ENCODE measurements at places on chromosomes 2 and 18.

GRCh38 chr18:46856973-46857372, 60.3 kb downstream of the PIAS2 start:
- DNase-seq: no peak

DNA sequence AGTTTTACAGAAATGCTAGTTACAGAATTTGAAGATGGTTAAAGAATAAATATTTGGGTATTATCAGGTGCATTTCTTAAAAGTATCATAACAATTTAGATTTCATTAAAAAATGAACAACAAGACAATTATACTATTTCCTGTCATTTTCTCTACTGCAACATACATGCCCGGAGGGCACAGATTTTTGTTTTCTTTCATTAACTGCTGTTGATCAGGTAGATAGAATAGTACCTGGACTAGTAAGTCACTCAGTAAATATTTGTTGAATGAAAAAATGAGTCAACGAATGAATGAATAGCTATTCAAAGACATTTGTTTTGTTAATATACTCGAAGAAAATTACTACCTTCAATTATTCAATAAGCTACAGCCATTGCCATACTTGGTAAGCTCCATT, 531.2 kb upstream of the VRK2 start:
- no peak for DNase-seq

DNA sequence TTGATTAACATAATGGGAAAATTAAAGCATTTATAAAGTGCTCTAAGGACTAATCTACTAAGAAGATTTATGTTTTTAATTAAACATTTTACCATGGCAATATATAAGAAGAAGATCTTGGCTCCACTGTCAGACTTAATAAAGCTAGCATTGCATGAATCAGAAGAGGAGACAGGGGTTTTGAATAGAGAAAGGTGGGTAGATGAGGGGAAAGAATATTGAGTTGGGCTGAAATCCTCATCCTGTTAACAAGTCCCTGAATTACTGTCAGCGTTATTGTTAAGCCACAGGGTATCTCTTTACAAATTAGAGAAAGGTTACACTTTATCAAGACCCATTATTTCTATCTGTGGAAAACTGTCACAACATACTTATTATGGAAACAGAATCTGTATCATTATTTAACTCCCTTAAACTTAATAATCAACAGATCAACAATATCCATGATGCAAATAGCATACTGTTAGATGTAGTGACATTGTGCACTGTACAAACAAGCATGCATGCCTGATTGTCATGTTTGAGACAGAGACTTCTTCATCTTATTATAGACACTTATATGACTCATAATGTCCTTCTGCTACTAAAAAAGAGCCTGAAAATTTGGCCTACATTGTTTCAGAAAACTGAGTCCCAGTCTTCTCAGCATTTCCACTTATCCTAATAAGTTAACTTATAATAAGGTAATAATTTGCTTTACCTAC, 304.1 kb downstream of the NRXN1 start:
- no peak for DNase-seq

DNA sequence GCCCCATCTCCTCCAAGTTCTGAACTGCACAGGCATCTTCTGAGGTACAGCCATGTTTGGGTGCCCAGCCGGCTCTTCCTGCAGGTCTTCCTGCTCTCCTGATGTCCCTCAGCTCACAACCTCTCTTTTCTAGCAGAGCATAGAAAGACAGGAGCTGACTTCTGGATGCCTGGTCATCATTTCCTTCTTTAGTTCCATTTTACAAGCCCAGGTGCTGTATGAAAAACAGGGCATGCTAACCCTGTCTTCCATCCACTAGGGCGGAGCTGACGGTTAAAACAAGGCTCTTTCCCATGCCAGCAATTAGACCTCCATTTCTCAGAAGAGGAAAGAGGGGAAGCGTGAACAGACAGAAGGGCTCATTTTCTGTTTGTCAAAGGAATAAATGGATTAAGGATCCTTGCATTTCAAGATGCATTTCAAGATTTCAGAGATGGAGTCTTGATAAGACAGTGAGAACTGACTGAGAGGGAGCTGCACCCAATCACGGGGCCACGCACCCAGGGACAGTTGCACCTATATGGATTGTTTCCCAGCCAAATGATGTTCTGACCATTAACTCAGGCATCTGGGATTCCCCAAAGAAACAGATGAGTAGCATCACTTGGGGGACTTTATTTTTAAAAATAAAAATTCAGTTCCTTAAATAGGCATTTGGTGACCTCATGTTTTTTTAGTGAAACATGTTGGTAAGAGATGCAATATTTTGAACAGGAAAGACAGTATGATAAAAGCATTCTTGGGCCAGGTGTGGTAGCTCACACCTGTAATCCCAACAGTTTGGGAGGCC, 45.8 kb upstream of the EML6 start:
- DNase-seq: no peak

DNA sequence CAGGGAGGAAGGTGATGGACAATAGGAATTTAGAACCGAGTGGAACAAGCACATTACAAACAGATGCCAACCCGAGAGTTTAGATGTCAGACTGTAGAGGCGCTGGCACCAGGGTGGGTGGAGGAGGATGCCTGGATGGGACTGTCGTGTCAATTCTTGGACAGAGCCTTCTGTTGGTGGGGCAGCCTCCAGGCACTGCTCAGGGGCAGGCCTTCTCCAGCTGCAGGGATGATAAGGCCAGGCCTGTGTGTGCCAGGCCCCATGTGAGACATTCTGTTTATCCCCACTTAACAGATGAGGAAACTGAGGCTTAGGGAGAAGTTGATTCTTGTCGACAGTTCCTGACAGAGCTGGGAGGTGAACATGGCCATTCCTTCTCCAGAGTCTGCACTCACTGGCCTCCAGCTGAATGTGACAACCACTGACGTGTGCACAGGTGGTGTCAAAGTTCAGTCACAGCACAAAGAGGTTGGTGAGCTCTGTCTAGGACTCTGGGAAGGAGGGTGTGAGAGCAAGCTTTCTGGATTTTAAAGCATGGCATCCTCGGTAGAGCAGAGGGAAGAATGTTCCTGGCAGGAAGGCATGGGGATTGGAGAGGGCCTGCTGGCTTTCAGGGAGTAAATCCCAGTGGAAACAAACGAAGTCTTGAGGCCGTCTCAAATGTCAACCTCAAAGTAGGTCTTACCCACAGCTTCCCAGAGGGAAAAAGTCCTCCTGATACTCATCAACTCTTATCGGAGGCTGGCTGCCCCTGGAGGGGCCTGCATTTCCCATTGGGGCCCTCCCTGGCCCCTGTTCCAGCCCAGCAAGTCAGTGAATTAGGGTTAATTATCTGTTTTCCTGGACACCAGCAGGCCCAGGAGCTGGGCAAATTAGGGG, 52.4 kb downstream of the GLI2 start:
- DNase-seq: no peak

GRCh38 chr2:38797250-38797676, 19.3 kb downstream of the GEMIN6 start:
- DNase-seq: no peak

DNA sequence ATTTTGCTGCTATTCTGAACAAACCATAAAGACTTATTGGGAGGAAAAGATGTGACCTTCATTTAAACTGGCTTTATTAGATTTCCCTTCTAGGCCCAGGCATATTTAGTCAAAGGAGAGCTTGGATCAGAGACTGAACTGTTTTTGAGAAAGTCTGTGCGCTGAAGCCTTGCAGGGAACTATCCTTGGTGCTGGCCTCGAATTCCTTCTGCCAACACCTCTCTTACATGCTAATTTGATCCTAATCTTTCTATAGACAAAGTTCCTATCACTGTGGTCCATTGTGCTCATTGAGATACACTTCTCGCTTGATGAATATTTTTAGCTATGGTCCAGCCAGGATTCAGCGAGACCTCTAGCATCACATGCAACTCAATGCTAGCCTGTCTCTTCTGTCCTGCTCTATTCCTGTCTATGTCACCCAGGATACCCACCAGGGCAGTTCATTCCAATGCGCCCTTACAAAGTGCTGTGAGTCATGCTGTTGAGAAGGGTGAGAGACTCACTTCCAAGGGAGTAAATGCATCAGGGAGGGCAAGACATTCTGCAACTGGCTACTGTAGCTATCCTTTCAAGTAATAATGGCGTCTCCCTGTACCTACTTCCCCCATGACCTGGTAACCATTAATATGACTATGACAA, 356.7 kb upstream of the LYPD1 start:
- no peak for DNase-seq

GRCh38 chr2:188330316-188331053, 38.8 kb downstream of the GULP1 start:
- DNase-seq: no peak

DNA sequence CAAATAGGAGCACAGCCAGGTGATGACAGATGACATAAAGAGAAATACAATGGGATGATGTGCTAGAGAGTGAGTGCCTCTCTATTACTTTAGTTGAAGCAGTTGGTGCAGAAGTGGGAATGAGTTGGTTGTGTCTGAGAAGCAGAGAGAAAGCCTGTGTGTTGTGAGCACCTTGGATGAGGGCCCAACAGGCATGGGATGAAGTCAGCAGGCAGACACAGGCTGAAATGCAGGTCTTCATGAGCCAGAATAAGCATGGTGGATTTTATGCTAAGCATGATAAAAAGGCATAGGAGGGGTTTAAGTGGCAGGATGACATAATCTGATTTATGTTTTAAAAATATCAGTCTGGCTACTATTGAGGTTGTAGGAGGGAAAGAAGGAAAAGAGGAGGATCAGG, 71.5 kb downstream of the KLHL14 start:
- no peak for DNase-seq

GRCh38 chr2:136378712-136379595, 261.0 kb upstream of the CXCR4 start:
- no peak for DNase-seq

GRCh38 chr2:102021779-102022178, 30.0 kb downstream of the IL1R2 start:
- DNase-seq: no peak

DNA sequence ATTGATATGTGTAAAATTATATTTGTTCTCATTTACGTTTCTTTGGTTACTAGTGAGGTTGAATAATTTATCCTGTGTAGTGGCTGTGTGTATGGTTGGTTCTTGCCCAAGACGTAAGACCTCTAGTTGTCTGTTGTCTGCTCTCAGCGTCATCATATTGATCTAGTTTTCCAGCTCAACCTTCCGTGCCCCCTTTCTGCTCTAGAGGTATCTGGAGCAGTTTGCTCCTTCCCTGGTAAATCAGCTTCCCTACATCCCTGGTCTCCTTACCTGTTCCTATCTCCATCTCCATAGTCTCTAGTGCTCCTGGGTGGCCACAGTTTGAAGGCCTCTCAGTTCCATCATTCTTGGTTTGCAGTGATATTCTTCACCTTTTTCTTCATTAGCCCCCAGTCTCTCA, 1.2 kb downstream of the SMYD5 start:
- DNase-seq: no peak

- no peak for DNase-seq
Measured at GRCh38 chr2:169007941-169008340, 23.2 kb downstream of the ABCB11 start.
